ENCODE measurements at places on chromosomes 7 and 10.

GRCh38 chr7:87564296-87564963 lies 36.3 kb downstream of the ABCB1 start:
- DNase-seq, result no peak

DNA sequence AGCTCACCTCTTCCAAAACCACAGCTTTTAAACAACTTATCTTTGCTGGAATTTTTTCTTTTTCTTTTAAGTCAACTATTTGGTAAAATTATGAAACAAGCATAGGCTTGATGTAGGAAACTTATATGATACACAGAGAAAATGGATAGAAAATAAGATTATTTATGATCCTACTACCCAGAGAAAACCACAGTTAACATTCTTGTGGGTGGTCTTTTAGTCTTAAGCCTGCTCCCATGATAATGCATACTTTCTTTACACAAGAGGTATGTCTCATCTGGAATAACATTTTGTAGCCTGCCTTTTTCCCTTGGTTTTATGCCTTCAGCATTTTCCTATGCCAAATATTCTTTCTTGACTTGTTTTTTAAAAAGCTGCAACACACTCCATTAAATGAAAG lies 21.4 kb downstream of the PLPP4 start:
- no peak for DNase-seq

DNA sequence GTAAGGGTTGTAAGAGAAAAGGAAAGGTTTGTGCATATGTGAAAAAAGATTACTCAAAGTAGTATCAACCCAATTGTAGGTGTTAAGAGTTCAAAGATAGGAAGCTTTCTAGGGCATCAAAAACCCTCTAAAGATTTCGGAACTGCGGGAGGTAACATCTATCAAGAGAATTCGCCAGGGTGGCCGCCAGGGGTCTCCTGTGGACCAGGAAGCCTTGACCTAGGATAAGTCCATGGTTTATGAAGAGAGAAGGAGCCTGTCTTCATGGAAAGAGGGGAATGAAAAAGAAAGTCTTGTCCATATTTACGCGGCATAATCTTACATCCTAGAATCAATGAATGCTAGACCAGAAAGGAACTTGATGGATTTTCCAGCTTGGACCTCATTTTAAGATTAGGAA lies 140.7 kb upstream of the CALCR start:
- no peak for DNase-seq

DNA sequence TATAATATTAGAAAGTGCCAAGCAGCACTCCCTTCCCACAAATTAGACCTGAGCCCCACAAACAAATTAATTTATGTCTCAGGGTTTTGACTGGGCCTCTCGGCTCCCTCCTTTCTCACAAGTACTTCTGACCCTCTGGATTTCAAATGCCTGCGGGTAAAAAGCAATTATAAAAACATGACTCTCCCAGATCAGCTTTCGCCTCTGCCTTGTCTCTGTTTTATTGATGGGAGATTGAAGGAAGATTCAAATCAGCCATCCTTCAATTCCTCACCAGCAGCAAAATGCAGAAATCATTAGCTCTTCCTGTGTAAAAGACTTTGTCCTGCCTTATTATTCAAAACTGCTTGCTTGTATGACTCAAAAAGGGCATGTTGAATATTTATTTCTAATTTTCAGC lies 453.7 kb upstream of the MKI67 start:
- DNase-seq, result no peak

DNA sequence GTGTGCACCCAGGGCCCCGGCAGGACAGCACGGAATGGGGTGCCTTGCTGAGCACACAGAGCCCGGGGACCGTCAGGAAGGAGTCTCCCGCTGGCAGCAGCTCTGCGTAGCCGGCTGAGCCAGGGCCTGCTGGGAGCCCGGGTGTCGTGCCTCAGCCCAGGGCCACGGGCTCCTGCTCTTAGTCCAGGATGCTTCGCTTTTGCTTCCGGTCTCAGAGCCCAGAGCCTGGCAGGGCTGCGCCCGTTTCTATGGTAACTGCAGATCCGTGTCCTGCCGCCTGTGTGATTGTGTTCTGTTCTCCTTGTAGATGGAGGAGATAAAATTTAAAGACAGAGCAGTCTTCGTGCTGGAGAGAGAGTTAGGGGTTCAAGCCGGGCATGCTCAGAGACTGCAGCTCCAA lies 53.7 kb upstream of the DPYSL4 start:
- no peak for DNase-seq

GRCh38 chr10:101311185-101312066 lies 42.5 kb upstream of the BTRC start:
- DNase-seq, result no peak

DNA sequence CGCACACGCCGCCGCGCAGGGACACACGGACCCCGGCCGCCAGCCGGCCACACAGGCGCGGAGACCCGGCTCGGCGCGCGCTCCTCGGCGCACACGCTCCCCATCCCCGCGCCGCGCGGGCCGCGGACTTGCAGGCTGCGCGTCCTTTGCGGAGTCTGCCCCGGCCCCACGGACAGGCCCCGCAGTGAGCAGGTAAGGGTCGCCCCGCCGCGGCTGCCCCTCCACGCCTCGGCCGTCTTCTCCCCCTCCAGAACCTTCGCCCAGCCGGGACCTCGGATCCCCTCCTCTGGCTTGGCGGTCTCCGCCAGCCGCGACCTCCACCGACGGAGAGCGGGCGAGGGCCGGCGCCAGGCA lies 356 bp downstream of the ADCYAP1R1 start:
- no peak for DNase-seq

GRCh38 chr7:35866186-35866585 lies 65.3 kb downstream of the SEPTIN7 start:
- DNase-seq, result no peak

DNA sequence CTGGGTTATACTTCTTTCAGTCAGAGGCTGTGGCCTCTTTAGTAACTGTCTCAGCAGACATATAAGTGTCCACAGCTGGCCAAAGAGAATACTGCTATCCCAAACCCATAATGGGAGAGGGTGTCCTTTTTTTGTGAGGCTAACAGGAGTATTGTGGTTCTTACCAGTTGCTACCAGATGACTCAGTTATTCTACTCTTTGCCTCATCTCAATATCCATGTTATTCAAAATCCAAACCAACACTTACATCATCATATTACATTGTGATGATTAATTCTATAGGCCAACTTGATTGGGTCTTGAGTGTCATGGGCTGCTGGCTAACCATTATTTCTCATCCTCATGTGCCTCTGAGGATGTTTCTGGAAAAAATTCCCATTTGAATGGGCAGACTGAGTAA lies 120.9 kb downstream of the TMEM168 start:
- no peak for DNase-seq

GRCh38 chr10:110893559-110894179 lies 21.9 kb downstream of the PDCD4 start:
- DNase-seq, result peak; percentile 30

DNA sequence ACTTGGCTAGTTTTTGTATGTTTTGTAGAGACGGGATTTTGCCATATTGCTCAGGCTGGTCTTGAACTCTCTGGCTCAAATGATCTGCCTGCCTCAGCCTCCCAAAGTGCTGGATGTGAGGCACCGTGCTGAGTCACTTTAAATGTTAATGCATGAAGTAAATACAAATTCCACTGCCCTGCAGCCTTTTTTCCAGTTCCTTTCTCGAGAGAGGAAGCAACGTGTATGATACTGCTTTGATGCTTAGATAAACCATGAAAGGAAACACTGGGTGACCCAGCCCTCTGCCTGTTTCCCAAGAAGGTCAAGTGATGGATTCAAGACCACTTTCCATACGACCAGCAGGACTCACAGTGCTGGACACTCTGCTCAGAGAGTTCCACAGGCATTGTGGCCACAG lies 11.3 kb upstream of the MRPS24 start:
- DNase-seq, result no peak

DNA sequence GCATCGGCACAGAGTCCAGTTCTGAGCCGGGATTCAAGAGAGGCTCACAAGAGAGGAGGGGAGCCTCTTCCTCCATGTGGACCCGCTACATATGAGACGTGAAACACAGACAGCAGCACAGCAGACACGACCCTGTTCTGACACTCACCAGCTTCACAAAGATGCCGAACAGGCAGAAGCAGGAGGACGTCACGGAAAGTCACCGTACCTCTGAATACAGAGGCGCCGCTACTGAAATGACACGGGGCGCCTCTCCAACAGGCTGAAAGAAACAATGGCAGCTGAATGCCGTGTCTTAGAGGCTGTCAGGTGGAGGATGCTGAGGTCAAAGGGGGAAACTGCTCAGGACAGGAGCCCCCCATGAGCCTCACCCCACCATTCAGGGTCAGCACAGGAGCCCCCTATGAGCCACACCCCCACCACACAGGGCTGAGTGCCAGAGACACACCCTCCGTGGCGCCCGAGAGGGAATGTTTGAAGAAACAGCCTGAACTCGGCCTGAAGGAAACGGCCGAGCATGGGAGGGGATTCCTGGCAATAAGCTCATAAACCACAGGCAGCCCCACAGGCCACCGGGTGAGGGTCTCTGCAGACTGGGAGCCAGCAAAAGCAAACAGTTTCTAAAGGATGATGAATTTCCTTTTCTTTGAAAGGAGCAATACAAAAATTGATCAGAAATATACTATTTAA lies 510.3 kb downstream of the PTPRN2 start:
- DNase-seq, result no peak

- no peak for DNase-seq
Observed at GRCh38 chr10:44327461-44327860, 57.4 kb downstream of the CXCL12 start.

DNA sequence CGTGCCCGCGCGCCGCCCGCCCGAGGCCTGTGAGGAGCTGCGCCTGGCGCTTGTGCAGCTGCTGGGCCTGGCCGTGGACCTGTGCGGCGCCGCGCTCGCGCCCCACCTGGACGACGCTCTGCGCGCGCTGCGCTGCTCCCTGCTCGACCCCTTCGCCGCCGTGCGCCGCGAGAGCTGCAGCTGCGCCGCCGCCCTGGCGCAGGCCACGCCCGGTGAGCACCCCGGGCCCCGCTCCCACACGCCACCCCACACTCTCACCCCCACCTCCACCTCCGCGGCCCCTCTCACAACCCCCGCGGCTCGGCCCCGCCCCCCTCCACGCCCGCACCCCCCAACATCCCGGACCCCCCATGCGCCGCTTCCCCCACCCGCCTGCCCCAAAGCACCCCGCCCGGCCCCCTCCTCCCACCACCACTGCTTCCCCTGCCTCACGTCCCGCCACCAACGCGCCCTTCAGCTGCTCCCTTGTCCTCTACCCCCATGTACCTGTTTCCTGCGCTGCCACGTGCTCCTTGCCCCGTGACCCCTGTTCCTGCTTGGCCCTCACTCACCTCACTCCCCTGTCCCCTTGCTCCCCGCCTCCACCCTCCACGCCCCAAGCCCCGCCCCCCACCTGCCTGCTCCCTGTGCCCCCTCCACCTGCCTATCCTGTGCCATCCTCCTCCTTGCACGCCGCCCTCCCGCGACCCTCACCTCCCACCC lies at the start of gene PRKAR1B:
PRKAR1B (minus strand) TSS at position 178 of the 702 bp plus-strand sequence. CDS start 15,776 bp downstream, outside the sequence.
- DNase-seq, result no peak

DNA sequence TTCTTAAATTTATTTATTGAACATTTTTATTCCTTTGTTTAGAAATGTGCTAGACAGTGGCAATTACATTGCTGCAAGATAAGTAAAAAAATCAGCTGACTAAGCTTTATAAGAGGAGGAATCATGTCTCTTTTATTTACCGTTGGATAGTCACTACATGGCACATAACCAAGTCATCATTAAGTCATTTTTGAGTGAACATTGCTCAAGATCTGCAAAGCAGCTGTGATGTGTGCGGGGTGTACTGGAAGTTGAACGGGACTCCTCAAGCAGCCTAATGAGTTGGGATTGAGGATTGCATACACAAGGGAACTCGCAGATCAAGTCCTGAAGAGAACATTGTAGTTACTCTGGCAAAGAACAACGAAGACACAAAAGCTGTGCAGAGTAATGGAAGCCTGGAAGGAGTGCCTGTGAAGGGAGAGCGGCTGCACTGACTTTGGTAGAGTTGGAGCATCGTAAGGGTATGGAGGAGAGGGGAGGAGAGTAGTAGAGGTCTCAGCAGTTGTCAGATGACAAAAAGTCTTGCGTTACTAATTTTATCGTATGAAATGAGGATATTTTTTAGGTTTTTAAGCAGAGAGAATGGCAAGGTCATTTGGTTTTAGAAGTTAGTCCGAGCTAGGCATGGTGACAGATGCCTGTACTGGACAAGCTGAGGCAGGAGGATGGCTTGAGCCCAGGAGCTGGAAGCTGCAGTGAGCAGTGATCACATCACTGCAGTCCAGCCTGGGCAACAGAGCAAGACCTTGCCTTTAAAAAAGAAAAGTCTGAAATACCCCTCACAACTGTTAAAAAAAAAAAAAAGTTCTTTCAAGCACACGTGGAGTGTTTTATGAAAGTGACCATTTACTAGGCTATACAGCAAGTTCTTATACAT lies 95.1 kb downstream of the BMPR1A start:
- DNase-seq, result no peak

All from CD14-positive monocyte (primary cell).